Osteocyte (in vitro differentiated cells): ENCODE measurements at places on chromosomes 3 and 15. TPM values are rescaled to one million over a fixed set of nuclear protein-coding genes. Genes with fewer than 3 reads are reported as not detected.

Gene LIPH
- total RNA-seq, result not detected in 2 replicates

Gene MYD88
- 13.3 TPM in 2 replicates for total RNA-seq

DNA sequence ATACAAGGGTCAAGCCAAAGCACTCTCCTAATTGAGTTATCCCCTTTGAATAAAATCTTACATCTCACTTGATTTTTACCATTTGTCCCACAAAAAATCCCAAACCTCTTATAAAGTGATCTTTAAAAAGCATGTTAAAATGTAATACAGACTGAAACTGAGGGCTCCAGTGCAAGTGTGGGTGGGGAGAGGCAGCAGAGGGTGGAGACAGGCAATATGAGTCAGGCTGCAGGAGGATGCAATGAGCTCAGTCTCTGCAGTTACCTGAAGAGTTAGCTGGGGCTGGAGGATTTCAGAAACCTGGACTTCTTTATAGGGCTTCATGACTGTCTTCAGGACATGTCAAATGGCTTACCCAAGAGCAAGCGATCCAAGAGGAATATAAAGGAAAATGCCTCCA is 14.2 kb upstream of the COLQ start:
- H3K27me3 ChIP-seq, result no peaks in the 10 kb centered on the region
- H3K4me1 ChIP-seq, result no peaks in the 10 kb centered on the region
- H3K27ac ChIP-seq, result no peak overlapping the region
- H3K36me3 ChIP-seq, result peaks cover 7% of the 10 kb centered on the region
- H3K4me3 ChIP-seq, result no peak overlapping the region
- peak; percentile 23 for DNase-seq

Gene RPUSD2
- total RNA-seq, result 9.6 and 11.7 TPM in 2 replicates

DNA sequence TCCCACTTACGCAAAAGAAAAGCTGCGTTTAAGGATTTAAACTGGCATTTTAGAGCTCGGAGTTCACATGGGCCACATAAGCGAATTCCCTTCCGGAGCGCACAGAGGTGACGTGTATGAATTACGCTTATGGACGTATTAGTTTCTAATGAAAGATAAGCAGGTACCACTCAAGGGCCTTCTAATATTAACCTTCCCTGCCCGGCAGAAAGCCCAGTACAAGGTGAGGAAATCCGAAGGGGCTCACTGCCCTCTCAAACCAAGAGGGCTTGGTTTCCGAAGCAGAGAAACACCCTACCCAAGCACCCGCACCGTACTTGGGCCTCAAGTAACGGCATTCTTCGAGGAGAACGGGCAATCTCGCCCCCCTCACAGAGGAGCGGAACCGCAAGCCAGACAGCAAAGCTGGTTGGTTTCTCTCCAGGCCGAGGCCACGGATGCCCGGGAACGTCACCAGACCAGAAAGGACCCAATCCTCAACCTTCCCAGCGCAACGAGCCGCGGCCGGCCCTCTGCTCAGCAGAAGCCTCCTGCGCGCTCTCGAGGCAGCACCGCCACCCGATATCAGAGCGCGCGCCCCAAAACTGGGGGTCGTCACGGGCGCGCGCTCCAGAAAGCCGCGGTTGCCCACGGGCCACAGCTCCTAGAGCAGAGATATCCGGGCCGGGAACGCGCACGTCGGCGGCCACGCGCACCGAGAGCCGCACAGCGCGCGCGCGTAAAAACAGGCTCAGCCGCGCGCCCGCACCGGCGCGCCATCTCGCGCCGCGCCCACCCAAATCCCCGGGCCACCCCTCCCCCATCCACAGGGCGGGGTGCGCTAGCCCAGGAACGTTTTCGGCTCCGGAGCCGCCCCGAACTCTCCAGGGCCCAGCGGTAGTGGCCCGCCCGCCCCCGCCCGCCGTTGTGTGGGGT is 676 bp downstream of the QRICH1 start:
- DNase-seq, result no peak
- peak overlapping the region; percentile 95 for H3K27ac ChIP-seq
- peaks cover 35% of the 10 kb centered on the region for H3K4me1 ChIP-seq
- peaks cover 2% of the 10 kb centered on the region for H3K36me3 ChIP-seq
- no peaks in the 10 kb centered on the region for H3K27me3 ChIP-seq

Gene RAP2B
- 14.6 and 15.9 TPM in 2 replicates for total RNA-seq

GRCh38 chr3:186880406-186880805 is 37.9 kb downstream of the ADIPOQ start:
- no peak for DNase-seq
- no peaks in the 10 kb centered on the region for H3K36me3 ChIP-seq
- no peak overlapping the region for H3K4me3 ChIP-seq
- H3K4me1 ChIP-seq, result peaks cover 9% of the 10 kb centered on the region
- H3K27me3 ChIP-seq, result no peaks in the 10 kb centered on the region
